ENCODE measurements at places on chromosomes 13 and 19. TPM values are rescaled to one million over a fixed set of nuclear protein-coding genes. Genes with fewer than 3 reads are reported as not detected.

GRCh38 chr13:102582256-102582655 is 14.5 kb upstream of the TPP2 start:
- DNase-seq = no peak

GRCh38 chr13:35469806-35470525 is 6.5 kb downstream of the MAB21L1 start:
- DNase-seq = no peak

- no peak for DNase-seq
Observed at GRCh38 chr13:87952377-87952776, 281.2 kb downstream of the SLITRK5 start.

GRCh38 chr13:50016444-50016843 is 1.2 kb downstream of the KCNRG start:
- no peak for DNase-seq

- no peak for DNase-seq
Observed at GRCh38 chr13:113744197-113745000, 14.6 kb upstream of the TMEM255B start.

DNA sequence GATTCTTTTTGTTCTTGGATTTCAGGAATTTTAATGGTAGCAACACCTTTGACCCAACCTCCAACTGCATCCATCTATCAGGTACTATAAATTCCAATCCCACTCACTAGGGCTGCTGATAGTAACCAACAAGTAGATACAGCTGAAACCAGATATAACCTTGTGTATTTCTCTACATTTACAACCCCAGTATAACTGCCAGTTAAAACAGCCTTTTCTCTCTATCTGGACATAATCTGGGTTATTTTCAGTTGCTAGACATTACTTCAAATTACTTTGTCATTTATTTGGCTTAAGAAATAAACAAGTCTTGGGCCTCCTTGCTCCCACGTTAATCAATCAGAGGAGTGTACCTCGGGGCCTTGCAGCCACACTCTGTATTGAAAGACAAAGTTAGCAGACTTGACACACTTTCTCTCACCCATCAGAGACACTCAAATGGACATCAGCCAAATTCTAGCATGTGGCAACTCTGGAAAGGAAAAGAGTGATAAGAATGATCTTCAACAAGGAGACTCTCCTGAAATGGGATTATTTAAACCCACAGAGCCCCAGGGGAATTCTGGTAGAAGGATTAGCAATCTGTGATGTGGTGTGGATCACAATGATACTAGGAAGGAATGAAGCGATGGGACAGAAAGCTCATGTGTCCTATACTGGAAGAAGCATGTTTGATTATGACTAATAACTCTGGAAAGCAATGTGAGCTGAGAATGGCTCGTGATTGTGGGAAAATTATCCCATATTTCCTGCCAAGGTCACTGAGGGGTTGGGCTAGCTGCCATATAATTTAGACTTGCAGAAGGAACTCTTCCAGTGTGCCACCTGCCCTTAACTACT is 157.5 kb downstream of the FLT1 start:
- DNase-seq = peak; percentile 50

DNA sequence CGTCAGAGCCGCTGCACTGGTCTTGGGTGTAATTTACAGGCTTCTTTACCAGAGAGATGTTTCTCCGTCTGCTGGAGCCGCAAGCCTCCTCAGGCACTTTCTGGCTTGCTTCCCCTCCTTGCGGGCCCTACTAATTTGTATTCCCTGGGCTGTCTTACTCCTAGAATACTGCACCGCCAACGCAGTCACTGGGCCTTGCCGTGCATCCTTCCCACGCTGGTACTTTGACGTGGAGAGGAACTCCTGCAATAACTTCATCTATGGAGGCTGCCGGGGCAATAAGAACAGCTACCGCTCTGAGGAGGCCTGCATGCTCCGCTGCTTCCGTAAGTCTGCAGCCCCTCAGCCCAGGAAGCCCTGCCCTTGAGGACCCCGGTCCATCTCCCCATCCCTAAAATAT is 14.1 kb upstream of the C19orf33 start:
- no peak for DNase-seq

DNA sequence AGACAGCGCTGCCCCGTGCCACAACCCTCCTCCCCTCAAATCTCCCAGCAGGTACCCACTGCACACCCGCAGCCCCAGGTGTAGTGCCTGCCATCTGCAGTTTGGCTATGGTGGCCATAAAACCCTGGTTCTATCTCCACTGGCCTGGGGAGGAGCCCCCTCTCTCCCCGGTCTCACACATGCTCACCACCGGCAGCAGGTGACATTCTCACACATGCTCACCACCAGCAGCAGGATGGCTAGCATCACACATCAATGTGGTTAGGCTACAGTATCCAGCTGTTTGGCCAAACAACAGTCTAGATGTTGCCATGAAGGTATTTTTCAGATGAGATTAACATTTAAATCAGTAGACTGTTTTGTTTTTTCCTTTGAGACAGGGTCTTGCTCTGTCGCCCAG is 31.1 kb downstream of the ELL start:
- DNase-seq = no peak

- DNase-seq = no peak
Observed at GRCh38 chr13:28734906-28735305, 16.1 kb upstream of the SLC46A3 start.

- no peak for DNase-seq
Observed at GRCh38 chr13:46178143-46178542, 3.8 kb downstream of the LCP1 start.

- no peak for DNase-seq
Observed at GRCh38 chr13:40095695-40096356, 440.4 kb downstream of the COG6 start.

DNA sequence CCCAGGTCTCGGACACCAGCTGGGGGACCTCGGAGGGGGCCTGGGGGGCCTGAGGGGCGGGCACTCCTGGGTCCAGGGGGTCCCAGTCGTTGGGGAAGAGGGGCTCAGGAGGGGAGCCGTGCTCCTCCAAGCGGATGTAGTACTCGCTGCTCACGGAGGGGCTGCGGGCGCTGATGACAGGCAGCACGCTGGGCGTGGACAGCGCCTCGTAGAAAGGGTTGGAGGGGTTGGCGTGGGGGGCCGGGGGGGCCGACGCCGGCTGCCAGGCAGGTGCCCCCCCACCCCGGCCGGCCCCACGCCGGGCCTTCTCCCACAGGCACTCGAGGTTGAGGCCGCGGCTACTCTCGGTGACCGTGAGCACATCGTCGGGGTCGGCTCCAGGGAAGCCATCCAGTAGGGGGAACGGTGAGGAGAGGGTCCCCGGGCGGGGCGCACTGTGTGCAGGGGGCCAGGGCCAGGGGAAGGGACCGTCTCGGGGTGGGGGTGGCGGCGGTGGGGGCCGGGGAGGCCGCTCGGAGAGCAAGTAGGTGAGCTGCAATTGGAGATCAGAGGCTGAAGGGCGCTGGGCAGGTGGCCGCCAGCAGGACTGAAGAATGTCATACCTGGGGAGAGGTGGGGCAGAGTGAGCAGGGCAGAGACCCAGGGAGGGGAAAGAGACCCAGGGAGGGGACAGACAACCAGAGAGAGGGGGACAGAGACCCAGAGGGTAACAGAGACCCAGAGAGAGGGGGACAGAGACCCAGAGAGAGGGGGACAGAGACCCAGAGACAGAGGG is 12.1 kb downstream of the LMTK3 start:
- DNase-seq = no peak

GRCh38 chr13:34757441-34757840 is 184.6 kb upstream of the NBEA start:
- no peak for DNase-seq

DNA sequence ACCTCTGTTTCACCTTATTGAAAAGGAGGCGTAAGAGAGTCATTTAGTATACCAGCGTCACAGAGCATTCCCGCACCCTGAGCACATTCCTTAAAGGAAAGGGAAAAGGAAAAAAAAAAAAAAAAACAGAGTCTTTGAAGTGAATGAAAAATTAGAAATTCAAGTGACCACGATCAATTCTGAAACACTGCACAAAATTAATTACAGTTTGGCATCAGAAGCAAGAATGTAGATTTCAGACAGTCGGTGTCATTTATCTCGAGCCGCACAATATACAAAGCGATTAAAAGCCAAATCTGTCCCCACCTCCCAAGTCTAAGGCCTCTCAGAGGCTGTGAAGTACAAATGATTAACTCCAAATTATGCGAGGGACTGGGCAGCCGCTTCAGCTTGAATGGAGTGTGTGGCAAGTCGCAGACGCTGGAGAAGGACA is 173.7 kb upstream of the ZNF507 start:
- no peak for DNase-seq

ZNF850 gene
- 4.1 TPM for total RNA-seq

FAM216B gene
- total RNA-seq = not detected

ZNF792 gene
- total RNA-seq = 7.2 TPM

FTL gene
- 4,698 TPM for total RNA-seq

SCN1B gene
- 8.4 TPM for total RNA-seq

CEACAM5 gene
- not detected for total RNA-seq

Data from RPMI7951 (cell line).